ENCODE measurements at places on chromosomes 16 and 17.

DNA sequence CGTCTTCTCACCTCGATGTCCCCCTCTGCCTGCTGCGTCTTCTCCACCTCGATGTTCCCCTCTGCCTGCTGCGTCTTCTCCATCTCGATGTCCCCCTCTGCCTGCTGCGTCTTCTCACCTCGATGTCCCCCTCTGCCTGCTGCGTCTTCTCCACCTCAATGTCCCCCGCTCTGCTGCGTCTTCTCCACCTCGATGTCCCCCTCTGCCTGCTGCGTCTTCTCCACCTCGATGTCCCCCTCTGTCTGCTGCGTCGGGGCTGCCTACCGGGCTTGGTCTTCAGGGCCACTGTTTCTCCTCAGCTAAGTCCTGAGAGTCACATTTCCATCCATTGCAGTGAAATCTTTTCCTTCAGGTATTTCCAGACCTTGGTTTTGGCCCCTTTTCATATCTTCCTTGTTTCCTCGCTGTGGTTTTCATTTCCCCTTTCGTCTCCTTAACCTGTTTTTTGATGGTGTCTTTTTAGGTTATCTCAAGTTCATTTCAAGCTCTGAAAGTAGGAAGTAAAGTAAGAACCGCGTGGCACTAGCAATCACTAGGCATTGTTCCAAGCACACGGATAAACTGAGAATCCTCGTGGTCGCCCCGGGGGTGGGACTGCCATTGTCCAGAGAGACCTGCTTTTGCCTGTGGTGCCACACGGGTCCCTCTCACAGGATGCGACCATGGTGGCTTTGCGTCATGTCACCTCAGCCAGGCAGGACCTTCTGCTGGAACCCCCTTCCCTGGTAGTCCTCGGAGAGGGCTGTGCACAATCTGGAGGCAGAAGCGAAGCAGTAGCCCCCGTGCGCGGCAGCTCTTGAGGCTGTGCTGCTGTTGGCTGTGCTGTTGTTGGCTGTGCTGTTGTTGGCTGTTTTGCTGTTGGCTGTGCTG lies 9.5 kb upstream of the ZNF750 start:
- no peak for DNase-seq

DNA sequence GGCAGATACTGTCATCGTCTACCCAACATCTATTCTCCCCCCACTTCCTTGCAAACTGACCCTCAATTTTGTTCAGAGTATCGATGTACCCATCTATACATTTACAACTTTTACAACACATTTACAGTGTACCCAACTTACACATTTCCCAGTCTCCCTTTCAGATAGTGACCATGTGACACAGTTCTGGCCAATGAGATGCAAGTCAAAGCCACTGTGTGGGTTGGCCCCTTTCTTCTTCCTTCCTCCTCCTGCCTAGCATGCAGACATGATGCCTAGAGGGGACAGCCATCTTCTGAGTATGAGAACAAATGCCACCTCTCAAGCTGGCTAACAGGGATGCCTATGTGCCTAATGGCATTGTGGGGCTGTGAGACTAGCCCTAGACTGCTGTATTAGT lies 11.3 kb upstream of the NFAT5 start:
- DNase-seq: no peak

GRCh38 chr17:2002767-2003329 lies 22.3 kb downstream of the RTN4RL1 start:
- no peak for DNase-seq

DNA sequence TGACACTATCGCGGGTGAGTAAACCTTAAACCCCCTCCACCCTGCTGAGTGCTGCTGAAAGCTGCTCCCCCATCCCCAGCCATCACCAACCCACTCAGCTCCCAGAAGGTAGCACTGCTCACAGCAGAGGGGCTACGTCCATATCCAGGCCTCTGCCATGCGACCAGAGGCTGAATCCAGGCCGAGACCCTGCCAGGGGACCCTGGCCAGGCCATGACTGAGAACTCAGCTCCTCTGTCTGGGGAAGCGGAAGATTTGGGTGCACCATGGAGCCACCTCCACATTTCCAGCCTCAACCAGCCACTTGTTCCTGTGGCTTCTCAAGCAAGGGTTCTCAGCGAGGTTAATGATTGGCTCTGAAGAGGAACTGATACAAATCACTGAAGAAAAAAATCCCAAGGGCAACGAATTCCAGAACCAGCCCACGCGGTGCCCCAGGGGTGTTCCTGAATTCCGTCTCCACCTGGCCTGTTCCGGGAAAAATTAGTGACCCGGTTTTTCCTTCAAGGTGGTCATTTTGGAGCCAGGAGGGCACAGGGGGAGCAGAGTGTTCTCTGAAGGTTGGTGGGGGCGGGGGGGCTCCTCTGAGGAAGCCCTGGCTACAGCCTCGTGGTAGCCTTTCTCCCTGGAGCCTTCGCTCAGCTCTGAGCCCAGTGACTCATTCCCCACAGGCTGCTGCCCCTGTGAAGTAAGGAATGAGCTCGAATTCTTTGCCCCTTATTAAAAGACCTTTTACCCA lies 9.3 kb upstream of the SLC16A5 start:
- peak; percentile 57 for DNase-seq

DNA sequence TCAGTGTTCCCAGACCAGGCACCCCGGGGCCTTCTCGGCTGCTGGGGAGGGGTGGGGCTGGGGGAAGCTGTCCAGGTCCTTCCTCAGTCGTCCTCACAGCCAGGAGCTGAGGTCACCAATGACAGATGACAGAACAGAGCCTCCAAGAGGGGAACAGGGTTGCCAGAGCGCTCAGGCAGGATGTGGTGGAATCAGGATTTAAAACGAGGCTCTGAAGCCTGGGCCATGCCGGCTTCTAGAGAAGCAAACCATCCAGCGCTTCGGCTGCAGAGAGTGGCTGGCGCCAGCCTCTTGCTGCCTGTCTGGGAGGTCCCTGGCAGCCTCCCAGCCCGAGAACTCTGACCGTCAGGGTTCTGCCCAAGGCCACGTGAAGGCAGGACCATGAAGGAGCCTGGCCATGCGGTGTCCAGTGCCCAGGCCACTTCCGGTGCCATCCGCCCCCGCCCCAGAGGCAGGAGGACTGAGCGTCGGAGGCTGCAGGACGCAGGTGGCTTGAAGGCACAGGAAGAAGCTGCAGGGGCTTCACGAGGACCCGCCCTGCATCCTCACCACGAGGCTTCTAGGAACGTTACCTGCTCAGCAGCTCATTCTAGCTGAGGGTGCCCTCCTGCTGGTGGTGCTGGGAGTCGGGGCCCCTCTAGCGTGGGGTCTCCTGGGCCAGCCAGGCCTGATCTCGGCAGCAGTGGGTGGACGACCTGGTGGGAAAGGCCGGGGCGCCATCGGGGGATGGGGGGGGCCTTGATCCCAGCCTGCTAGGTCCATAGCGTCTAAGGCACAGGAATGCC lies 78.5 kb downstream of the KLHDC4 start:
- DNase-seq: no peak

DNA sequence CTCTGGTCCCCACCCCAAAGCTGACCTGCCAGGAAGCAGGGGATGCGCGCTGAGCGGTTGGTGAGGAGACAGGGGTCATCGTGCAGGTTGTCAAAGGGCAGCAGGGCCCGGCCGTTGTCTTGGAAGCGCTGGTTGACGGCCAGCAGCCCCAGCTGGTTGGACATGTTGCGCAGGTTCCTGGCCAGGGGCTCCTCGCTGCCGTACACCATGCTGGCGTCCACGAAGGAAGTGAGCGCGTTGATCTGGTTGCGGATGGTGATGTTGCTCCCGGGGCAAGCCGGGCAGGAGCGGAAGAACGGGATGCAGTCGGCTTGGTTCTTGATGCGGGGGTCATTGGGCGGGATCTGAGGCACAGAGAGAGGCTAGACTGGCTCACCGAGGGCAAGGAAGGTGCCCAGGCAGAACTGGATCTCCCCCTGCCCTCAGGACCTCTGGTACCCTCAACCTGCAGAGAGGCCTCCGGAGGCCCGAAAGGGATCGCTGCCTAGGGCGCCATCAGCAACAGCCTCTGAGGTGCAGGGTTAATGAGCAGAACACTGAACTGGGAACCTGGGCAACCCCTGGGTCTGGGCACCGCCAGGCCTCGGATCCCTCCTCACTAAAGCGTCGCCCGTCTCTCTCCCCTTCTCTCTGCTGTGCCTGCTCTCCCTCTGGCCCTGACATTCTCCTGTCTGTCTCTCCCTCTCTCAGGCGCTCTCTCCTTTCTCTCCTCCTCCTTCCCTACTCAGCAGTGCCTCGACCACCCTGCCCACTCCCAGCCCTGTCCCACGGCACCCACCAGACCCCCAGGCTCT lies 2.7 kb downstream of the MPO start:
- no peak for DNase-seq

- DNase-seq: no peak
These were observed 911 bp downstream of the ARL16 start for GRCh38 chr17:81682565-81683207.

All from large intestine (tissue), 12 donors.